ENCODE measurements at places on chromosomes 2 and 18.

- no peak for DNase-seq
Measured at GRCh38 chr18:63788447-63789096, 13.4 kb downstream of the SERPINB7 start.

DNA sequence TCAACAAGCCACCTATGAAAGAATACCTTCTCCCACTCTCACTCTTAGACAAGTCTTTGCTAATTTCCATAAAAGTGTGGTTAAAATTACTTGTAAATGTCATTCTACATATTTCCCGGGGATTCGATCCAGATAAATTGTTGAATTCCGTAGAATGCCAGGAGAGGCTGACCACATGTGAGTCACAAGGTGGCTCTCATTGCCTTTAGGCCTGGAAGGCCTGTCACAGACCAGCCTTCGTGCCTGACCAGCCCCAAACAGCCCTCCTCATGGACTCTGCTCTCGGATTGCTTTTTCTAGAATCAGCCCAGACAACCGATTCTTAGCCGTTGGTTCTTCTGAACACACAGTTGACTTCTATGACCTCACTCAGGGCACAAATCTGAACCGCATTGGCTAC, 86.0 kb downstream of the RTN4 start:
- DNase-seq, result no peak

- DNase-seq, result no peak
Measured at GRCh38 chr18:58491113-58491696, 137.7 kb downstream of the ALPK2 start.

GRCh38 chr2:207184768-207185167, 19.0 kb upstream of the KLF7 start:
- DNase-seq, result no peak

DNA sequence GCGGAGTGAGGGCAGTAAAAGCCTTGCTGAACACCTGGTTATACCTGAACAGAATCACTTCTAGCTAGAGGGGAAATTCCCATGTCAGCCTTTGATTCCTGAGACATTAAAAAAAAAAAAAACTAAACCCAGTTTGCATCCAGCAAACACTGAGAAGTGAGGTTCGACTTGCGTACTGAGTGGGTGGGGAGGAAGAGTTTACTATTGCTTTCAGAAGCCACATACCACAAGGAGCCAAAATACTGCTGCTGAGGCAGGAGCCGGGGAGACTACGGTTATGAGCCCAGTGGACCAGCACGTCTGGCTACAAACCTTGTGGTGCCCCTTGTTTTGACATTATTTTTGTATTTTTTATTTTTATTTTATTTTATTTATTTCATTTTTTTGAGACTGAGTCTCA, 2.7 kb downstream of the COLEC11 start:
- DNase-seq, result no peak

DNA sequence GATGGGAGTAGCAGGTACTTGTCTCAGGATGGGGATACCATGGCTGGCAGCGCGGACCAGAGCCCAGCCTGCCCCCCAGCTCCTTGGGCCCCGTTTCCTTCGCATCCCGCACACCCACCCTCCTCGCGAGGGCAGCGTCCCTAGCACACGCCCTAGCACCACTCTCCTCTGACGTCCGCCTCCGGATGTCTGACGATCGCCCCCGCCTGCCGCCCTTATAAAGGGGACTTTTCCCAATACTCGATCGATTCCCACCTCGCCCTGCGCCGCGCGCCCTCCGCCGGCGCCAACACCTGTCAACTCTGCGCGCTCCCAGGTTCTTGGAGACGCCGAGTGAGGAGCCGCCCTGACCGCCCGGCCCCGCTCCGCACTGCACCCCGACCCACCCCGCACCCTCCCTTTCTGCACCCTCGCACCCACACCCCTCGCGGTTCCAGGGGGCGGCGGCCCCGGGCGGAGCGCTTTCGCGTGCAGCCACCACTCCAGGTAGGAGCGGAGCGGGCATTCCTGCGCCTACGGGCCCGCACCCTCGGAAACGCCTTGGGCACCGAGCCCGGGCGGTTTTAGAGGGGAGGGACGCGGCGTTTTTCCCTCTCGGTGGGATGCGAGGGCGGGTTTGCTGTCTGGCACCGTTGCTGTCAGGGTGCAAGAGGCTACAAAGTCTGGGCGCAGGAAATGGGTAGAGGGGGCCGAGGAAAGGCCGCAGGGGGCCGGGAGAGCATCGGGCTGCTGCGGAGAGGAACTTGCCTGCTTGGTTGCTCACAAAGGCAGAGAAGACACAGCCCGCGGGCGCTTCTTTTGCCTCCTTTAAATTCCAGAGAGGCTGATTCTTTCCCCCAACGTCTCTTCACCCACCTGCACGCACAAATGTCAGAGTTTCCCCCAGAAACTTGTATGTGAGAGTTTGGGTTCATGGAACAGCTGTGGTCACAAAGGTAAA, at the start of gene SLC5A7:
Gene SLC5A7 (plus strand): TSS at position 247 of the 940 bp plus-strand sequence. CDS start 1,632 bp downstream, outside the sequence.
- no peak for DNase-seq

GRCh38 chr2:129255610-129256313, 723.7 kb upstream of the RAB6C start:
- DNase-seq, result no peak

DNA sequence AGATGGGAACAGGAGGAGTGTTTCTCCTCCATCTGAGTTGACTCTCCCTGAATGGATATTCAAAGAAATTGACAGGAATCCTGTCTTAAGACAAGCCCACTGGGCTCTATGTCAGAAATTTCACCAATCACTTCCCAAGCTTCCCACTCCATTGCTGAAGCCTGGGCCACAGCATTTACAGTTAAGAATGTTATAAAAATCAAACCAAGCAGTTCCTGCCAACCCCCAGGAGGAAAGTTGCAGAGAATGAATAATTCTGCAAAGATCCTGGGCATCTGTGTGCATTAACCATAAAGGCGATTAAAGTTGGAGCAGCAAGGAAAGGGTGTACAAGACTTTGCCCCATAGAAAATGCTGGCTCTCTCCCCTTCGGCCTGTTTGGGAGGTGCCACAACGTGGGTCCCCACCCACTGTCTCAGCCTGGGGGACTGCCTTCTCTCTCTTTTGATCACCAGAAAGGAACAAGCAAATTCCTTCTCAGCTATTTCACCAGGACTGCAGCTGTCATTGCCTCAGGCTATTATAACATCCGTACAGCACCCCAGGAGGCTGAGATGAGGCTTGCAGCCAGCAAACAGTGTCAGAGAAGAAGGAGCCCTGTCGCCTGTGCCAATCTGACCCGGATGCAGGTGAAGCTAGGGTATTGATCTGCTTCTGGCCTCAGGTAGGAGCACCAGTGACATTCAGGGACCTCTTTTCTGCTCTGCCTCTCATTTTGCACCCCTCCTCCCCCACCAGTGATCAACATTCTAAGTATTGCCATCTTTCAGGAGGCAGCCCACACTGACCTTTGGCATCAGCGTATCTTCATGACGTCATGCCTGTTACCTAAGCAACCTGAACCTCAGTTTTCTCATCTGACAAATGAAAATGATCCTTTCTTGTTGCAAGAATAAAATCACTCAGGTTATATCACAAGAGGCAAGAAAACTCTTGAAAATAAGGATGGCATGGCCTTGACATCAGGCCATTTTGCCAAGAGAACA, 219.0 kb downstream of the SH3BP4 start:
- no peak for DNase-seq

- no peak for DNase-seq
Measured at GRCh38 chr2:60354713-60355112, 198.7 kb downstream of the BCL11A start.

DNA sequence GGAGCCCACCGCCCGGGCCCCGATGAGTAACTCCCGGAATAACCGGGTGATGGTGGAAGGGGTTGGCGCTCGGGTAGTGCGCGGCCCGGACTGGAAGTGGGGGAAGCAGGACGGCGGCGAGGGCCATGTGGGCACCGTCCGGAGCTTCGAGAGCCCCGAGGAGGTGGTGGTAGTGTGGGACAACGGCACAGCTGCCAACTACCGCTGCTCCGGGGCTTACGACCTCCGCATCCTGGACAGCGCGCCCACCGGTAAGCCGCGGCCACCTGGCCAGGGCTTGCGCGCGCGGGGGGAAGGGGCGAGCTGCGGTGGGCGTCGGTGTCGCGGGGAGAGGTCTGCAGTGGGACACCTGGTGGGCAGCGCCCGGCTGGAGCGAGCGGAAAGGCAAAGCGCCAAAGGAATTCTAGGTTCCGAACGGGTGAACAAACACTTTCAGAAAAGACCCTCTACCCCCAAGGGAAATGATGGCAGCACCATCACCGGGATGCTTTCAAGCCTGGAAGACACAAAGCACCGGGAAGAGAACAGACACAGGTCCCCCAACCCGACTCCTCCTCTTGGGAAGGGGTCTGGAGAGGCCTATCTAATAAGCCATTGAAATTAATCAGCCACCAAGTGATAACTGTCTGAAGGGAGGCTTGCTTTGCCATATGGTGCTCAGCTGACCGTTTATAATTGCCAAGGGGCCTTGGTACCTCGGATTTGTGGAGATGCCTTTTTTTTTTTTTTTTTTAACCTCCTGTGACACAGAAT, 1.1 kb downstream of the MIB1 start:
- DNase-seq, result peak; percentile 36

DNA sequence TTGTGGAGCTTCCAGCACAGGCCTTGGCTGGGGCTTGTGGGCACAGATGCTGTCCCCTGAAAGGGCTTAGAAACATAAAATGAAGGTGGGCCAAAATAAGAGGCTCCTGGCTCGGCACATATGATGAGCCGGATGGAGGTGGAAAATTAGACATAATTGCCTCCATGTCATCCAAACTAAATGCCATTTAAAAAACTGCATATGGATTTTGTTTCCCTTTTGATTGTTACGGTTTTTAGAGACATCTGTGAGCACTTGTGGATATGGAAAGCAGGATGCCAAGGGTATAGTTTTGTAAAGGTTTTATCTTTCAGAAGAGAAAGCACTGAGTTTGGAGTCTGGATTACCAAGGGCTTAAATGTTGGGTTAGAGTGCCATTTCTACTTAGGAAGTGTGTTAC, 498.3 kb downstream of the RIT2 start:
- DNase-seq, result no peak

- DNase-seq, result no peak
Measured at GRCh38 chr2:43031471-43032212, 194.8 kb downstream of the ZFP36L2 start.

DNA sequence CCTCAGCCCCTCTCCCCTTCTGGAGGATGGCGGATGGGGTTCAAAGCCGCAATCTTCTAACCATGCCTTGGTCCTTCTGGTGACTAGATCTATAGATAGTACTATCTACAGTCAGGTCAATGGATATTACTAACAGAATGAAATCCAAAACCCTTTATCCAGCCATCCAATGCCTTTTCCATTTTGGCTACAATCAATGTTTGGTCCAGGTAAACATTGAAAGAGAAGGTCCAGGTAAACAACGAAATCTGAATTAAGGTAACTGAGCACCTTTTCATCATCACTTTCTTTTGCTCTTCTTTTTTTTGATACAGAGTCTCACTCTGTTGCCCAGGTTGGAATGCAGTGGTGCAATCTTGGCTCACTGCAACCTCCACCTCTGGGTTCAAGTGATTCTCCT, 9.7 kb downstream of the PPP4R3B start:
- DNase-seq, result no peak

- DNase-seq, result no peak
Measured at GRCh38 chr18:22346401-22346952, 71.2 kb downstream of the CTAGE1 start.

GRCh38 chr18:5618047-5618688, 74.4 kb upstream of the EPB41L3 start:
- no peak for DNase-seq

GRCh38 chr2:26805241-26805676, 19.4 kb downstream of the CENPA start:
- DNase-seq, result no peak

GRCh38 chr2:113162173-113162572, 11.6 kb upstream of the PSD4 start:
- DNase-seq, result no peak

DNA sequence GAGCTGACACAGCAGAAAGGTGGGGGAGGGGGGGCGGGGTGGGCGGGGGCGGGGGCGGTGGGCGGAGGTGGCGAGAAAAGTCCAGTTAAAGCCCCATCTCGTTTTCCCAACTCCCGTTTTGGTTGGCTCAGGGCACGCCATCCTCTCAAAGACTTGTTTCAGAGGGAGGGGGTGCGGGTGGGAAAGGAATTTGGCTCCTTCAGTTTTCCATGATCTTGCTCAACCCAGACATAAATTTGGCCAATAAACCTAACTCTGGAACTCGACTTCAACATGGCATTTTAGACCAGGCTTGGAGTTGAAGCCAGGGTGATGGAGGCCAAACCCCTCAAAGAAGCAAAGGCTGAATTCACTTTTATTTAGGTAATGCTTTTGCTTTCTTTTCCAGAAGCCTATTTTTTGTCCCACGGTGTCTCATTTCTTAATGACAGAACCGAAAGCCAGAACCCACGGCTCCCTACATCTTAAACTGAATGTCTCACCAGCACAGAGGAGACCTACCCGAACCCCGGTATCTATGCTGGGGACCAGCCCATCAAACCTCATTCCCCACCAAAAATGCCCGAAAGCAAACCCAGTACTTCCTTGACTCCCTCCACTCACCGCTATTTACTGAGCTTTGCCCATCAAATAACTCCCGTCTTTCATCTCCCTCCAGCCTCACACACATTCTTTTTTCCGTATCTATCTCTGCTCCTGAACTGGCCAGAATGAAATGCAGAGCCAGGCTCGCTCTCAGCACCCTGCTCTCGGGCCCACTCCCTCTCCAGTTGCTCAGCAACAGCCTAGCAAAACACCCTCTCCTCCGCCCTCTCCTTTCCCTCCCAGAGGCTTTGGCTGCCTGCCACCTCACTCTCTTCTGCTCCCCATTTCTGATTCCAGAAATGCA, 4.3 kb downstream of the IGFBP5 start:
- DNase-seq, result peak; percentile 53

- DNase-seq, result no peak
Measured at GRCh38 chr2:170235860-170236679, 58.1 kb downstream of the MYO3B start.

DNA sequence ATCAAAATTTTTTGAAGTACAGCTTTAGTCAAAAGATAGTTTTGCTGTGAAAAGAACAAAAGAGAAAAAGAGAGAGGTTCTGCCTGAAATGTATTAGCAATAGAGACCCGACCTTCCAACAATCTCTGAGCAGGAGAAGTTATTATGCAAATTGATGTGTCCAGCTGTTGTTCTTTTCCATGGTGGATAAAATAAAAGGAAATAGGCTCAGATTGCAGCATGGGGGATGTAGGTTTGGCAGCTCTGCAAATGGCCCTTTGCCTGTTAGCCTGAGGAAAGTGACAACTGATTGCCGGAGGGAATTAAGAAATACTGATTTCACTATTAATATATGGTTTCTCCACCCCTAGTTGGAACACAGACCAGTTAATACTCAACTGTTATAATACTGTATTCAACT, 1283.2 kb upstream of the NXPH2 start:
- DNase-seq, result no peak

- DNase-seq, result no peak
Measured at GRCh38 chr18:46072959-46073358, 899 bp upstream of the PSTPIP2 start.

DNA sequence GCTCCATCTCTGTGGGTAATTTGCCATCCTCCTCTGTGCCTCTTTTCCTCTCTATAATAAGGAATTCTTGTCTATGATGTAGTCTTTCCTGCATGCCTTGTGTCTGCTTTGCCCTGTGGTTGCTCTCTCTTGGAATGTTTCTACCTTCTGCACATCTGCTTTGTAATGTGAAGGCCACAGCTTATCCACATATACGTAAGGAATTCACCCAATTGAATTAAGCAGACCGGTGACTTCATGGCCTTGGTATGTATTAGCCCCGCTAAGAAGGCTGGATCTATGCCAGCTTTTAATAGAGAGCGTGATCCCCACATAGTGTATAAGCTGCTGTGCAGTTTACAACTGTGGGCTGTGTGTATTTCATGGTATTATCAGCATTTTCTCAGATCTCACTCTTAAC, 274.7 kb downstream of the RNF144A start:
- no peak for DNase-seq

GRCh38 chr2:128619471-128620325, 301.0 kb upstream of the HS6ST1 start:
- DNase-seq, result no peak

GRCh38 chr2:127239395-127239794, 19.3 kb upstream of the CYP27C1 start:
- no peak for DNase-seq

Data from substantia nigra (tissue), 51 donors.